ENCODE measurements at places on chromosomes 12 and 14.
A peak's percentile ranks its signal among the peaks of the same experiment; 100 is the strongest.

- DNase-seq, result no peak
Observed at GRCh38 chr12:104549815-104550480, 93.2 kb downstream of the CHST11 start.

GRCh38 chr12:104577581-104577981 lies 120.8 kb downstream of the CHST11 start:
- DNase-seq, result no peak

DNA sequence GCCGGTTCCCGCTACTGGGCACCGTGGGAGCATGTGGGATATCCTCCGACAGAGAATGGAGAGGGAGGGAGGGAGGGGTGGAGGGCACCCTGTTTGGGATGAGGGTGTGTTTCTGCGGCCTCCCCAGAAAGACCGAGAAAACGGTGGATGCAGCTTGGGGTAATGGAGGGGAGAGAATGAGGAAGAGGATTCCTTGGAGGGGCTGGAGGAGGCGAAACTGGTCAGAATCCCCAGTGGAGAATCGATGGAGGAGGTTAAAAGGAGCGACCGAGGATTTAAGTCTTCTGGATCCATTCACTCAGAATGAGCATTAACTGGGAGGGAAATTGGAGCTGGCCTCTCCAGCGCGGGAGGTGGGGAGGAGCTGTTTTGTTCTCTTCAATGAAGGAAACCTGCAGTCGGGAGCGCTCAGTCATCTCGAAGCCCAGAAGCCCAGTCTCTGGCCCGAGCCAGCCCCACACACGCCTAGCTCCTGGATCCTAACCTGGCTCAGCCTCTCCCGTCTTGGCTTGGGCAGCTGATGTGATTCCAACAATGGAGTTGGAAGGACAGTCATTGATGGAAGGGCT lies 581 bp downstream of the ARG2 start:
- no peak for DNase-seq

DNA sequence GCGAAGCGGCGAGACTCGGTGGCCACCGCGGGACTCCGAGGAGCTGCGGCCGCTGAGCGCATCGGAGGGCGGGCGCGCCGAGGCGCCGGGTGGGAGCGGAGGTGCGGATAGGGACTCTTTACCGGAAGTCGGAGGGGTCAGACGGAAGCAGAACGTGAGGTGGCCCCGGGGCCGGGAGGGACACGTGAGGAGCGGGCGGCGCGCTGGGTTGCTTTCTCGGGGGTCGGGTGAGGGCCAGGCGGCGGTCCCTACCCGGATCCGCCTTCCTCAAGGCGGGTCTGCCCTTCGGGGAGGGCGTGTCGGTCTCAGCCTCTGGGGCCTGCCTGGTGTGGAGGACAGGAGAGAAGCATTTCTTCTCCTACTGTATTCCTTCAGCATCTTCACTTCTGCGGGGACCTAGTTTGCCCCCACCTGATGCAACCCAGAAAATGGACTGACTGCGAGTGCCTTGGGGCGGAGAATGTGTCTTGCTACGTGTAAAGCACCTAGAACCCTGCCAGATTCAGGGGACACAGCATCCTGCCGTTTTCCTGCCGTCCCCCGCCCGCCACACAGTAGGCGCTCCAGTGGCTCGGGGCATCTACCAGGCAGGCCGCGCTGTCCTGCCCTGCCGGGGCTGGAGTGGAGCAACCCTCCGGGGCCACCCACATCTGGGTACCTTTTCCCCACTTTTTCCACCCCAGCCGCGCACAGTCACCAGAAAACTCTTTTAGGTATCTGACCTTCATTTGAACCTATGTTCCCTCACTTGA lies 514 bp upstream of the ATXN2 start:
- DNase-seq, result no peak

- no peak for DNase-seq
Observed at GRCh38 chr12:80761838-80762237, 45.1 kb downstream of the MYF5 start.

GRCh38 chr12:26092346-26093105 lies 32.3 kb downstream of the BHLHE41 start:
- no peak for DNase-seq

GRCh38 chr12:124007826-124008570 lies 35.0 kb downstream of the ZNF664 start:
- no peak for DNase-seq

GRCh38 chr14:90681929-90682328 lies 134.3 kb downstream of the TTC7B start:
- no peak for DNase-seq

GRCh38 chr14:101031721-101032120 lies 128.2 kb upstream of the RTL1 start:
- no peak for DNase-seq

DNA sequence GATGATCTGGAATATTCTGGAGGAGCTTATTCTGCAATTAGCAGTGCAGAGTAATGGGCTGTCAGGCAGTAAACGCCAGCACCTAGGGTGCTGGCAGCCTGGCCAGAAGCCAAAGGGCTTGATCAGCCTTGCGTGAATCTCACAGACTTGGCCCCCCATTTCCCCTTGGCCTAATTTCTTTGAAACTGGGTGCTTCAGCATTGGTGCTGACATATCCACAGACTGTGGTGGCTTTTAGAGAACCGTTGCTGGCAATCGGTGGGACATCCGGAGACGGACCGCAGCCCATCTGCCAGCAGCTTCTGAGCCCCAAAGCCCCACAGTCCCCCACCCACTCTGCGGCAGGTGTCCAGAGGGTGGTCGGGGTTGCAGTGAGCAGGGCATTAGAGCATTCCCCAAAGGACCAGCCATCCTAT lies 157.1 kb downstream of the CALM1 start:
- no peak for DNase-seq

- DNase-seq, result no peak
Observed at GRCh38 chr12:95790917-95791849, 619 bp upstream of the NTN4 start.

DNA sequence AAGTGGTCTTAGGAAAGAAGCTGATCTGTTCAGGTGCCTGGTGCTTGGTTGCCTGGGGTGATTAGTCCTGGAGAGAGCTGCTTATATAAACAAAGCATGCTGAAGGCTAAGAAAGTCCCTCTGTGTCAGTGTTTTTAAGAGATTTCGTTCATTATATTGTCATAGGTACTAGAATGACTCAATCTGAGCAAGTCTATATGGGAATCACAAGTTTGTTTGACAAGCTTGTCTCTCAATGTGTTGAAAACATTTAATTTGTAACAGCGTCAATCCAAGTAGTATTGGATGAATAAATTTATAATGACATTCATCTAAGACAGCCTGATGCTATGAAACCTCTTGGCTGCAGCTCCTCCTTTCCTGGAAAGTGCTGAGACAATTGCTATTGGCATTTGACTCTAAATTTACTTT lies 256.3 kb downstream of the TMTC2 start:
- no peak for DNase-seq

DNA sequence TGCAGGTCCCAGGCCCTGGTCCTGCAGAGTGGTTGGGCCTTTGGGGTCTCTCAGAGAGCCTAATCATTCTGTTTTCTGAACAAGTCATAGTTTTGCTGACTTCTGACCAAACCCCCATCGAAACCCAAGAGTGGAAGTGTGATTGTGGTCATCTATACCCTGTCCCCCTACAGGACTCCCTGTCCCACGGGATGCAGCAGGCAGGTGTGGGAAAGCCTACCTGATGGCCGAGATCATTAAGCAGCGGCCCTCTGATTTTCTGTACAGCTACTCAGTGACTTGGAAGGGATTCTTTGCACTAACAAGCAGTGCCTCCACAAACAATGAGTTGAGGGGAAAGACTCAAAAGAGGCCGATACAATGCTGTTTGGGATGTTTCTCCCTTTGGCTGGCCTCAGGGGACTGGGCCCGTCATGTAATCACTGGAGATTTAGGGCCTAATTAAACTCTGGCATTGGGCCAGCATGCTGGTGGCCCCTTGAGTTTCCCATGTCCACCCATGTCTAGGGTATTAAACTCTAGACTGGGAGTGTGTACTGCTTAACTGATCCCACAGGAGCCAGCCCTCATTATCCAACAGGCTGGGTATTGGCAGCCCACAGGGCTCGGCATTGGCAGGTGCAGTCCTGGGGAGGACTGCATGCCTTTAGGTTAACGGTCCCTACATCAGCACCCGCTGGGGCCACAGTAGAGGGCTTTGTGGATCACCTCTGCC lies 192.8 kb downstream of the ZFP36L1 start:
- DNase-seq, result no peak

- DNase-seq, result no peak
Observed at GRCh38 chr12:100574187-100575074, 947 bp downstream of the GAS2L3 start.

DNA sequence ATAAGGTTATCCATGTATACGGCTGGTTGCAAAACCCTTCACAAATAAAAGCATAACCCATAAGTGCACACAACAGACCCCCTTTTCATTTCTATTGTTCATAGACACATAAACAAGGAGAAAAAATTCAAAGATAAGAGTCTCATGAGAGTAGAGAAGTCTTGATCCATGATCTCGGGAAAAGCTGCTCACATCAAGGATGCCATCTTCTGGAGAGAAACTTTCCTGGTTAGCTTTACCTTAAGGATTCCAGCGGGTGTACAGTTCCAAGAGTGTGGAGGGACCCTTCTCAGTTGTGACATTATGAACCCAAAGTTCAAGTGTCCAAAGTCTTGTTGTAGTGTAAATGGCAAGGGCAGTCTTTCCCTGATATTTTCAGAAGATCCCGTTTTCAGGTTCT lies 144.5 kb downstream of the LLPH start:
- no peak for DNase-seq

- DNase-seq, result no peak
Observed at GRCh38 chr14:103514596-103515421, 7.8 kb downstream of the CKB start.

DNA sequence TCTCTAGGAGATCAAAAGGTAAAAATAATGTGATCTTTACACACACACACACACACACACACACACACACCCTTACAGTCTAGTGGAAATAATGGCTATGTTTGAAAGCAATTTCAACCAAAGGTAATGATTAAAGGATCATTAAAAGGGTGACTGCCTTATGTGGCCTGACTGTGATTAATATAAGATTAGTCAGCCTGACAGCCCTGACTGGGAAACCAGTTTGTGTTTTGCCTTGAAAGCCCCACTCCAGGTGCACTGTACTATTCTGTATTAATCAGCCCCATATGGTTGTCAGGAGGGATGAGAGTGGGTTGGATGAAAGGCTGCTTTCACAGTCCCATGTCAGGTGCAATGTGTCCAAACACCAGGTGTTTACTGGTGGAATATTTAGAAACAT lies 10.5 kb downstream of the RASSF9 start:
- peak; percentile 88 for DNase-seq

DNA sequence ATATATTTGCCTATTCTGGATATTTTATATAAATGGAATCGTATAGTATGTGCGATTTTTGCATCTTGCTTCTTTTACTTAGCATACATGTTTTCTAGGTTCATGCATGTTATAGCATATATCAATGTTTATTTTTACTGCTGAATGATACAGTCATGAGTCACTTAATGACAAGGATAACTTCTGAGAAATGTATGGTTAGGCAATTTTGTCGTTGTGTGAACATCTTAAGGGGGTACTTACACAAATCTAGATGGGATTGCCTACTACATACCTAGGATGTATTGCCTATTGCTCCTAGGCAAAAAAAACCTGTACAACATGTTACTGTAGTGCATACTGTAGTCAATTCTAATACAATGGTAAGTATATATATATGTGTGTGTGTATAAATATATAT lies 8.8 kb downstream of the USP15 start:
- no peak for DNase-seq

GRCh38 chr14:61033054-61033453 lies 52.0 kb downstream of the SLC38A6 start:
- DNase-seq, result no peak

GRCh38 chr14:71586131-71586897 lies 345.9 kb upstream of the RGS6 start:
- DNase-seq, result no peak

DNA sequence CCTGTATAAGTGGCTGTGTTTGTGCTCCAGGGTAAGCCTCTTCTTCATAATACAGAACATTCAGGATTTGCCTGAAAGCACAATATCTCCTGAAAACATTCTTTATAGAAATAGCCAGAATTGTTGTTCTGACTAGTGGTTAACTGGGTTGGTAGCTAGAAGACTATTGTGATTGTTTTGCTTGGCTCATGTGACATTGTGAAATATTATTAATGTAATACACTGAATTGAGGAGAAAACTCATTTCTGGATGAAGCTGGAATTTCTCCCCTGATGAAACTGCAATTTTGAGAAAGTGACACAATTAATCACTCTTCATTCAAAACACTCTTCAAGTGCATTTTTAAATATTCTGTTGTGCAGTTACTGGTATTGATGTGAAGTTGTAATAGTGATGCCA lies 172.3 kb upstream of the PTPRQ start:
- no peak for DNase-seq

- no peak for DNase-seq
Observed at GRCh38 chr12:1885599-1886245, 32.7 kb downstream of the CACNA2D4 start.

DNA sequence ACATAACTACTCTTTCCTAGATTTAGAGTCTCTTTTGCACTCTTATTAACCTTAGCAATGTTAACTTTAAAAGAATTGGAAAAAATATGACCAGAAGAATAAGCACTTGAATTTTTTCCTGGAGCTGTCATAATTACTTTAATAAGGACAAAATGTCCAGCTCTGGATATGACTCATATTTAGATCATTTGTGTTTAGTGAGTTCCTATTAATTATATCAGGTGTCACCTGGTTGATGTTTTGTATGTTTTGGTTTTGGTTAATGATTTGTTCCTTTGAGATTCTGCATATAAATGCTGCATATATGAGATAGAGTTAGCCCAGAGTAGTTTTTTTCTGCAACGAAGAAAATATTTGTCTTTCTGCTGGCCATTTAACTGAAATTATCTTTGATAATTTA lies 5.1 kb downstream of the CLECL1 start:
- DNase-seq, result no peak

- no peak for DNase-seq
Observed at GRCh38 chr14:91140672-91141071, 26.8 kb downstream of the DGLUCY start.

GRCh38 chr14:22852940-22853767 lies 16.8 kb downstream of the MMP14 start:
- DNase-seq, result no peak

- DNase-seq, result no peak
Observed at GRCh38 chr14:50530358-50530757, 2.0 kb downstream of the MAP4K5 start.

GRCh38 chr14:31926123-31926522 lies 151.0 kb upstream of the ARHGAP5 start:
- no peak for DNase-seq

GRCh38 chr12:5524769-5525436 lies 93.0 kb downstream of the NTF3 start:
- no peak for DNase-seq

GRCh38 chr12:110661337-110661972 lies 27.5 kb downstream of the HVCN1 start:
- no peak for DNase-seq

DNA sequence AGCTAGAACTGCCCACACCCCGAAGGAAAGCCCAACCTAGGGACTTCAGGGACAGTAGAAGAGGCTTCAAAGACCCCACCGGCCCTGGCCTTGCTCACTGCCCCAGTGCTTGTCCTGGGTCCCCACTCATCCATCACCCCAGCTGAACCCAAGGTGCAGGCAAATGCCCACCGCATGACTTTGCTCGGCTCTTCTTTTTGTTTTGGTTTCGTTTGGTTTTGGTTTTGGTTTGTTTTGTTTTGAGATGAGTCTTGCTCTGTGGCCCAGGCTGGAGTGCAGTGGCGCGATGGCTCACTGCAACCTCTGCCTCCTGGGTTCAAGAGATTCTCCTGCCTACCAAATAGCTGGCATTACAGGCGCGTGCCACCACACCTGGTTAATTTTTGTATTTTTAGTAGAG lies 9.0 kb downstream of the CCDC85C start:
- no peak for DNase-seq

- no peak for DNase-seq
Observed at GRCh38 chr14:106024983-106025604, 498.7 kb downstream of the TMEM121 start.
